NCI-H345 (cell line): ENCODE measurements at places on chromosomes 5 and 9.

- DNase-seq: no peak
Measured at GRCh38 chr9:34454571-34455065, 3.8 kb downstream of the FAM219A start.

DNA sequence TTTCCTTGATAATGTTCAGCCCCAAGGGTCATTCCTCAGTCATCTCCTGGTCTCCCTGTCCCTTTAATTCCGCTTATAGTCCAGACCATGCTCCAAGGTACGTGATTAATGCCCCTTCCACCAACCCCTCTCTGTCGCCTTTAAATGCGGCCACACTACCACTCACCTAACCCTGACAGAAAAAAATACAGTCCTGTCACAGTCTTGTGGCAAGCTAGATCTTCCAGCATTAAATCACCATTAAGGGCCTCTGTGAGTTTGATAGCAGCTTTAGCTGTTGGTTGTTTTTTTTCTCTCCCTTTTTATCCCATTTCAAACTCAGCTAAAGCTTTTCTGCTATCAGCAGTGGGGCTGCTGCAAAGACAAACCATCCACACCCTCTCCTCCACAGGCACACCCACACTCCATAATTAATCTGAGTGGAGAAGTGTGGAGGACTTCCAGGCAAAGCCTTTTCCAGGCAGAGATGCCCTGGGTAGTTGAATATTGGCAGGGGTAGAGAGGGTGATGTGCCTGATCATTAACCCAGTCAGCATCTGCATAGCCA lies 522.7 kb upstream of the CLINT1 start:
- DNase-seq: no peak

- DNase-seq: no peak
Measured at GRCh38 chr5:62260513-62260912, 45.5 kb upstream of the KIF2A start.

GRCh38 chr5:179258922-179259730 lies 86.1 kb downstream of the ADAMTS2 start:
- DNase-seq: no peak

GRCh38 chr9:77957652-77958051 lies 74.0 kb downstream of the GNAQ start:
- no peak for DNase-seq

GRCh38 chr9:122389799-122390481 lies 19.1 kb downstream of the PTGS1 start:
- no peak for DNase-seq

DNA sequence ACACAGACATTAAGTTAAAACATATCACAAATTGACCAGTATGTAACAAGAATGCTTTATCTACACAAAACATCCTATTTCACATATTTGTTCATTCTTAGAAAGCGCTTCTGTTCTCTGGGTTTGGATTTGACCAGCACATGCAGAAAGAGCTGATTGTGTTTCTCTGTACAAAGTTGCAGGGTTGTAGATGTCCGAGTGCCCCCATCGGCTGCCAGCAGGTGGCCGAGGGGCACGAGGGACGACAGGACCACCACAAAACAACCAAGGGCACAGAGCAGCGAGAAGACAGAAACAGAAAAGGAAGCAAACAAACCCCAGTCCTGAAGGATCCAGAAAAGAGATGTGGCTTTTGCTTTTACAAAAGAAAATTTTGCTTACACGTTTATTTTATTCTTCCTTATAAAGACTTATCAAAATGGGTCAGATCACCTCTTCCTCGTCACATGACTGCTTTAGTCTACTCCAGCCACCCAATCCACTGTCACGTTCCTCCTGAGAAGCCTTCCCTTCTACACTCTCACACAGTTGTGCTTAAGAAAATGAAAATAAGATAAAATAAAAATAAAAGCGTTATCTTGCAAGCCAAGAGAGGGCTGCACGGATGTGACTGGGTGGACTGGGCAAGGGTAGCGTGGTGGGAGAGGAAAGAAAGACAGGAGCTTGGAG lies 9.5 kb downstream of the OTP start:
- no peak for DNase-seq

GRCh38 chr5:149015126-149015525 lies 47.7 kb downstream of the SH3TC2 start:
- no peak for DNase-seq

GRCh38 chr5:4735261-4735660 lies 404.9 kb upstream of the ADAMTS16 start:
- DNase-seq: no peak

GRCh38 chr5:88488130-88488529 lies 219.5 kb upstream of the TMEM161B start:
- no peak for DNase-seq

GRCh38 chr5:64690417-64691151 lies at the start of gene SHISAL2B:
Gene SHISAL2B, plus strand, starts transcription at chr5:64690503. Its CDS starts 121 bp downstream, at chr5:64690624.
- DNase-seq: peak; percentile 25

DNA sequence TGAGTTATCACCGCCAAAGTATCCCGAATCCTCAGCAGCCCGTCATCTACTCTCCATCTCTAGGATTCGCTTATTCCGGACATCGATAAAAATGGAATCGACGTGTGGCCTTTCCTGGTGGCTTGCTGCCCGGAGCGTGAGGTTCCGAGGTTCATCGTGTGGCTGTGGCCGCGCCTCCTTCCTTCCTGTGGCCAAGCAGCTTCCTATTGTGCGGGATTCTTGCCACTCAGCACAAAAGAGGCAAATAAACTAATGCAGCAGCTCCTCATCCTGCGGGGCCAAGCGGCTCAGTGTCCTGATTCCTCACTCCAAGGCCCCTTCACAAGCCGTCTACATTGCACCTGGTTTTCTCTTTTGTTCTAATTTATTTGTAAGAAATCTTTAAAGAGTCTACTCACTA lies 800.9 kb downstream of the CDH9 start:
- DNase-seq: no peak

GRCh38 chr9:88173378-88173999 lies 35.2 kb upstream of the SPATA31C2 start:
- DNase-seq: peak; percentile 1

GRCh38 chr5:39186289-39186688 lies 33.1 kb downstream of the FYB1 start:
- DNase-seq: no peak

DNA sequence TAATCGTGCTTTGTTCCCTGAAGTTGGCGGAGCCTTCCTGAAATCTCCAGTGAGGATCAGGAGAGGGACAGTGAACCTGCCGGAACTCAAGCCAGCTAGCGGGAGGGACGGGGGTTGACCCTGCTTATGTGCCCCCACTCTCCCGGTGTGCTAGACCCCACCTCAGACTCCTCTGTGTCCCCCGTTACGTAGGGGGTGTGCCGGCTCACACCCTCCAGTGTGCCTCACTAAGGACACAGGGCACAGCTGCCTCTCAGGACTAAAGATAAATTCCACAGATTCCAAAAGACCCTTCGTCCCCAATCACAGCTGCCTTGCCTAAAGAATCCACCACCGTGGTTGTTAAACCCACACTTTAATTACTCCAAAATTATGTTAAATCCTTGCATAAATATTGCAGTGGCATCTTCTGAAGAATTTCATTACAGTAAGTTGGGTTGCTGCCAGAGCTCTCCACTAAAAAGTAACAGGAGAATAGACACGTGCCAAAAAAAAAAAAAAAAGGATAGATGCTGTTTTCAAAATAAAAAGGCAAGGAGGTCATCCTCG lies 73.7 kb downstream of the GTF3C4 start:
- DNase-seq: no peak

DNA sequence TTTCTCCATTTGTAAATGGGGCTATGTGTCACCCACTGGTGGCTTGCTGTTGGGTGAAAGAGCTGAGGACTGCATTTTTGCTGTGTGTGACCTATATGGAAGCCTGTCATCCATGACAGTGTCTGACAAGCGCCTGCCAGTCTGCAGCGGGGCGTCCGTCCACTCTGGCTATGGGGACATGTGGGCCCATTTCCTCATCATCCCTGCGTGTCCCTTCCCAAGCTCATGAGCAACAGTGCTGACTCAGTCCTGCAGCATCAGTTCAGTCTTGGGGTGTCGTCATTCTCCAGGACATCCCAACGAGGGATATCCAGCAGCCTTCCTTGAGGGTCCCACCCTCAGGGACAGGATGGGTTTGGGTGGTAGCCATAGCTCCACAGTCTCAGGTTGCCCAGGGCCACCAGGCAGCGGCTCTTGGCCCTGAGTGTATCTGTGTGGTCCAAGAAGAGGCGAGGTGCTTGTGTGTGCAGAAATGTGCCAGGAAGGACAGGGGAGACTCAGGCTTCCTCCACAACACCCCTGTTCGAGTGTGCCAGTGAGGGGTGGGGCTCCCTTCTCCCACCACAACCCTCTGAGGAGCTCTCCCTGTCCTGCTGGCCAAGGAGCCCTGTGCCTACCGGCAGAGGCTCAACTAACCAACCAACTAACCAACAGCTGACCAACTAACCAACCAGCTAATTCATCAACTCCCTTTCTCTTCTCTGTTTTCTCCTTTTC lies 2.1 kb downstream of the FGD3 start:
- DNase-seq: no peak

DNA sequence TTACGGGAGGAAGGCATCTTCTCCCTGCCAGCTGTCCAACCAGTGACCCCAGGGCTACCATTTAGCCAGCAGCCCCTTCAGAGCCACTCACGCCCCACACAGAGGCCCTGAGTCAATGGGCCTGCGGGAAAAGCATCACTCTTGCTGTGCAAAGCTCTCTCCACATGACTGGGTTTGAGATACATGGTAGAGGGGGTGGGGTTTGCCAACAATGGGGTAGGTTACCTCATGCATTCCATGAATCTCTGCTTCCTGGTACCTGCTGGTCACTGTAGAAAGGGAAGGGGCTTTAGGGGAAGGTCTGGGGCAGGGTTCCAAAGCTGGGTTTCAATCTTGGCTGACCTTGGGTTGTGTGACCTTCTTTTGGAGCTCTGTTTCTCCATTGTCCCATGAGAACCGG lies 22.9 kb upstream of the TTLL11 start:
- DNase-seq: no peak

DNA sequence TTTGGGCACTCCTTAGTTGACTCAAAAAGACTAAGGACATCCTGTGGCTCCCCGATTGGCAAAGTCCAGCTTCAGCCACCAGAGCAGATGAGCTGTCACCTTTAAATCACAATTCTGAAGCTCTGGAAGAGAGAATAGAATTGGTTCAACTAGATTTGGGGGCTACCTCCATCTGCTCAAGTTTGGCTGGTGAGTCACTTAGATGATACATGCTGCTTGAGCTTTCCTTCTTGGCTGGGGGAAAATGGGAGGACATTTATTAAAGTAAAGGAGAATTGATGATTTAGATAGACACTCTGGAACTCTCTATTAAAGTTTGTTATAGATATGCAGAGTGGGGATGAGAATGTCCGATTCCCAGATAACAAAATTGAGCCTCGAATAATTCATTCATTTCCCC lies 30.0 kb upstream of the GRIA1 start:
- DNase-seq: no peak
